Cardiac septum (tissue), 1 donor: ENCODE measurements at places on chromosomes 1 and 21. TPM values are rescaled to one million over a fixed set of nuclear protein-coding genes. Genes with fewer than 3 reads are reported as not detected.
A peak's percentile ranks its signal among the peaks of the same experiment; 100 is the strongest.

DNA sequence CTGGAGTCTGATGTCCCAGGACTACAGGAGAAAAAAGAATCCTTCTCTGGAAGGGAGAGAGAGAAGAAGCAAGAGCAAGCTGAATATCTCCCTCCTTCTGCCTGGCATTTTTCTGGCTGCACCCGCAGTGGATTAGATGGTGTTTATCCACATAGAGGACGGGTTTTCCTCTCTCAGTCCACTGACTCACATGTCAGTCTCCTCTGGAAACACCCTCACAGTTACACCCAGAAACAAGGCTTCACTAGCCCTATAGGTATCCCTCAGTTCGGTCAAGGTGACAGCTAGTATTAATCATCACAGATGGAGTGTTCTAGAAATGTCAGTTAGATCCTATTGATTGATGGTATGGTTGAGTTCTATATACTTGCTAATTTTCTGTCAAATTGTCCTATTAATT is 87.9 kb downstream of the RHOU start:
- no peak for DNase-seq

- DNase-seq: no peak
These were observed 201.0 kb downstream of the HS2ST1 start for GRCh38 chr1:87115317-87115890.

Gene GLIS1
- total RNA-seq: 0.30 TPM

Gene TNFRSF18
- total RNA-seq: 0.19 TPM

DNA sequence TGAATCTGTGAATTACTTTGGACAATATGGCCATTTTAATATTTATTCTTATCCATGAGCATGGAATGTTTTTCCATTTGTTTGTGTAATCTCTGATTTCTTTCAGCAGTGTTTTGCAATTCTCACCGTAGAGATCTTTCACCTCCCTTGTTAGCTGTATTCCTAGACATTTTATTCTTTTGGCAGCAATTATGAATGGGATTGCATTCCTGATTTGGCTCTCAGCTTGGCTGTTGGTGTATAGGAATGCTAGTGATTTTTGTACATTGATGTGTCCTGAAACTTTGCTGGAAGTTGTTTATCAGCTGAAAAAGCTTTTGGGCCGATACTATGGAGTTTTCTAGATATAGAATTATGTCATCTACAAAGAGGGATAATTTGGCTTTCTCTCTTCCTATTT is 44.2 kb upstream of the NEGR1 start:
- DNase-seq: no peak

DNA sequence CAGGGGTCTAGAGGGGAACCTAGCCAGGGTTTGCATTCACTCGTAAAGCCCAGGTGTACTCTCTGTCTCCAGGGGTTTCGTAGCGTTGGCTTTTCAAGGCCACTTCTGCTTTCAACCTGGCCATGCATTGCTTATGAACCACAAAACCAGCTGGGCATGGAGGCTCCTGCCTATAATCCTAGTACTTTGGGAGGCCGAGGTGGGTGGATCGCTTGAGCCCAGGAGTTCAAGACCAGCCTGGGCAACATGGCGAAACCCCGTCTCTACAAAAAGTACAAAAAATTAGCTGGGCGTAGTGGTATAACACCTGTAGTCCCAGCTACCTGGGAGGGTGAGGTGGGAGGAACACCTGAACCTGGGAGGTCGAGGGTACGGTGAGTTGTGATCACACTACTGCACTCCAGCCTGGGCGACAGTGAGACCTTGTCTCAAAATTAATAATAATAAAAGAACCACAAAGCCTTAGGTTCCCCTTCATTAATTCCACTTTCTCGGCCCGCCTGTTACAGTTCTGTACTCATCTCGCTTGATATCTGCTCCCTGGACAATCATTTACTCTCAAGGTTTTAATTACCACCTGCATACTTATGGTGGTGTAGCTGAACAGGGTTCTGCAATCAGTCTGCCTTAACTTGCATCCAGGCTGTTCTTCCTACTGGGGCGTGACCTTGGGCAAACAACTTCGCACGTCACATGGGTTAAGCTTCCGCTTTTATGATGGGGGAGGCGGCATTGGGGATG is 6.1 kb downstream of the SLC16A4 start:
- DNase-seq: no peak

Gene OR2L2
- not detected for total RNA-seq

DNA sequence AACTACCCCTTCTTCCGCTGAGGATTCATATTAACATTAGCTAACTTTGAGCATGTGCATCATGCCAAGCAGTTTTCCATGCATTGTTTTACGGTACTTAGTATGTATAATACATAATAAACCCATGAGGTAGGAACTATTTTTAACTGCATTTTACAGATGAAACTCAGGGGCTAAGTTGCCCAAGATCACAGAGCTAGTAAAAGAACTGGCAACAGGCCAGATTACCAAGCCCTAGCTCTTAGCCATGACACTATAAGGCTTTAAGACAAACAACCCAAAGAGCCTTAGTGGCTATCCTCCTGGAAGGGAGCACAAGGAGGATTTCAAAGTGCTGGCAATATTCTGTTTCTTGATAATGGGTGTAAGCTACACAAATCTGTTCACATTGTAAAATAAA is 6.1 kb downstream of the AK2 start:
- DNase-seq: no peak

Gene LCE3B
- not detected for total RNA-seq

- no peak for DNase-seq
These were observed 10.7 kb downstream of the NEK7 start for GRCh38 chr1:198167436-198167934.

DNA sequence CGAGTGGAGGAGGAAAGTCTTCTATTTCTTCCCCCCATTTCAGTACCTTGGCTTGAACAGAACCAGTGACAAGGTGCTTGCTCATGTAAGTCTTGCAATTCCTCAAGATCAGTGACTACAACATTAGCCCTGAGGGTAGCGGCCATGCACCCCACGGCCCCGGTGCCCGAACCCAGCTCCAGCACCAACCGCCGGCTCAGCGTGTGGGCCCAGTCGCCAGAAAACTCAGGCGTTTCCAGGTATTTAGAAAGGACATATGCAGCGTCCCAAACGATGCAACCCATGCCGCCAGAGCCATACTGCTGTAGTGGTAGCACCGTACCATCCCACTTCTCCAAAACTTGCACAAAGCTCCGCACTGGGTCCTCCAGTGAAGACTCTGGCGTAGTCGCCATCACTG is 11.2 kb upstream of the MANEAL start:
- no peak for DNase-seq

Gene ICOSLG
- total RNA-seq: 1.5 TPM

- DNase-seq: peak; percentile 88
These were observed 126.2 kb downstream of the FGGY start for GRCh38 chr1:59422921-59423575.

DNA sequence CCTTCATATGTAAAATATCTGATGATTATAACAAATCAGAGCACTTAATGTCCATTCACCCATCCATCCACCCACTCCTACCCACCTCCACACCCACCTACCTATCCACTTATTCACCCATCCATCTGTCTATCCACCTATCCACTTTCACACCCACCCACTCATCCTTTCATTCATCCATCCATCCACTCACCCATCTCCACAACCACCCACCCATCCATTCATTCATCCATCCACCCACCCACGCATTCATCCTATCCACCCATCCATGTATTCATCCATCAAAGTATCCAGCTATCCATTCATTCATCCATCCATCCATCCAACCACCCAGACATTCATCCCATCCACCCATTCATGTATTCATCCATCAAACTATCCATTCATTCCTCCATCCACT is 466.1 kb downstream of the AJAP1 start:
- no peak for DNase-seq

- no peak for DNase-seq
These were observed 63.0 kb downstream of the KCNT2 start for GRCh38 chr1:196545222-196545621.

GRCh38 chr1:7262611-7263010 is 477.4 kb downstream of the CAMTA1 start:
- no peak for DNase-seq

Gene LRRC7
- 0.11 TPM for total RNA-seq

DNA sequence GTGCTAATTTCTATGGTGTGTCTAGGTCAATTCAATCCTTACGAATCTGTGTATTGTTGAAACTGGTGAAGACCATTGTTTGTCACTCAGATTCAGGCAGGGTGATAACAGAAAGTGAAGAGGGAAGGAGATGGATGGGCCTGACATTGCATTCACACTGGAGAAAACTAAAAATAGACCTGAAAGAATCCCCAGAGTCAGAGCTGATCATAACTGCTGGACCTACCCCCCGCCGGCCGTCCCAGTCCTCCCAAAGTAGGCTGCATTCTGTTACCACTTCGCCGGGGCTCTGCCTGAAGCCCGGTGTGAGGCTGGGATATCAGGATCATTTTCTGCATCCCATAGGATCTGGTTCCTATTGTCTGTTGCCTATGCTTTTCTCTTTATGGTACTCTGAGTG is 121.1 kb downstream of the NUF2 start:
- no peak for DNase-seq

DNA sequence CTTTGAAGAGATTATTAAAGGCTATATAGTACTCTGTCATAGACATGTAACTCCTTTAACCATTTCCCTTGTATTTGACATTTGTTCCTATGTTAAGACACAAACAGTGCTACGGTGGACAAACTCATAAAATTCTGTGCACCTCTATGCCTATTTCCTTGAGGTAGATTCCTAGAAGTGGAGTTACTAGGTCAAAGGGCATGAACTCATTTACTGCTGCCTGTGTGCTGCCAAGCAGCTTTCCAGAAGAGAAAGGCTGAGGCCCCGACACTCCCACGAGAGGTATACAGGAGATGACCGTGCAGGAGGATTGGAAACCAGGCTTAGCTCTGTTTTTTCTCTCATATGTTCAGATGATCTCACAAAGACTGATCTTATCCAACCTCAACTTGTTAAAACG is 34.4 kb upstream of the TENT5C start:
- DNase-seq: no peak

DNA sequence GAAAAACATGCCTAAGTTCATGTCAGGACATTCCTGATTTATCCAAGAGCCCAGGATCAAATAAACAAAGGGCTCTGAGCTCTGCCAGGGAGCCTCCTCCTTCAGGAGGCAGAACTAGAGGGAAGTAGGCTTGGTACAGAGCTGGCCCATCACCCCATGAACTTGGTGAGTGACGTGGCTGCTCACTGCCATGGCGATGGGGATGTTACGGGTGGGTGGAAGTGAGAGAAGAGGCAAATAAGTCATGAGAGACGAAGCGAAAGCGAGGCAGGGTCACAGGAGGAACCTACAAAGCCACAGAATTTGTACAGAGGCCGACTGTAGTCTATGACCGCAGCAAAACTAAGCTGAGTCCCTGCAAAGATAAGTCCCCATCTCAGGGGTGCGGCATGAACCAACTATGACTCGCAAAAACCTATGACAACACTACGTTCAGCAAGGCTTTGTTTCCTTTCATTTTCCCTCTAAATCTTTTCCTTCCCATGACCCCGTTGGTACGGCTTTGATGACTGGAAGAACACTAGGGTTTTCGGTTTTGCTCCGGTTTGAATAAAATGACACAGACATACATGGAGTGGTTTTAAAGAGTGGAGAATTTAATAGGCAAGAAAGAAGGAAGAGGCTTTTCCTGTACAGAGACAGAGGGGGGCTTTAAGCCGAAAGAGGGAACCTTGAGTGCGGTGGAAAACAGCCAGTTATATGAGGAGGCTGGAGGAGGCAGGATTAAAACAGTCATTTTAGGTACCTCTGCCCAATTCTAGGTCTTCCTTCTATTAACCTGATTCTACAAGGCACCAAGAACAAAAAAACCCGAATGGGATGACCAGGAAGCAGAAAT is 74.1 kb downstream of the CD46 start:
- DNase-seq: peak; percentile 91

GRCh38 chr1:10189659-10190058 is 20.7 kb upstream of the KIF1B start:
- DNase-seq: no peak

Gene HCRTR1
- not detected for total RNA-seq

Gene GBP6
- total RNA-seq: not detected

DNA sequence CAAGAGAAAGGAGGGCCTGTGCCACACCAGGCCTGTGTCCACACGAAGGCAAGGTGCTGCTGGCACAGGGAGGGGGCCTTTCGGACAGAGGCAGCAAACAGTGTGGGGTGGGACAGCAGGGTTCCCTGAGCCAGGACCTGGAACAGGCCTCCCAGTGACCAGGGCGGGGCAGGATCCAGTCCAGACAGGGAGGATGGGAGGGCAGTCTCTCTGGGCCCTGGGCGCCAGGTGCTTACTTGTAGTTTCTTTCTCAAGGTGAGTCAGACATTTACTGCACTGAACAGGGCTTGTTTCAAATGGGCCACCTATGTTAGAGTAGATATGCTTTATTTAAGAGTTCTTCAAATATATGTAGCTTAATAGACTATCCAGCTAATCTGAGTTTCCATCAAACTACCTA is 52.8 kb upstream of the STUM start:
- DNase-seq: no peak

- no peak for DNase-seq
These were observed 262.9 kb upstream of the SNX7 start for GRCh38 chr1:98398649-98399048.

DNA sequence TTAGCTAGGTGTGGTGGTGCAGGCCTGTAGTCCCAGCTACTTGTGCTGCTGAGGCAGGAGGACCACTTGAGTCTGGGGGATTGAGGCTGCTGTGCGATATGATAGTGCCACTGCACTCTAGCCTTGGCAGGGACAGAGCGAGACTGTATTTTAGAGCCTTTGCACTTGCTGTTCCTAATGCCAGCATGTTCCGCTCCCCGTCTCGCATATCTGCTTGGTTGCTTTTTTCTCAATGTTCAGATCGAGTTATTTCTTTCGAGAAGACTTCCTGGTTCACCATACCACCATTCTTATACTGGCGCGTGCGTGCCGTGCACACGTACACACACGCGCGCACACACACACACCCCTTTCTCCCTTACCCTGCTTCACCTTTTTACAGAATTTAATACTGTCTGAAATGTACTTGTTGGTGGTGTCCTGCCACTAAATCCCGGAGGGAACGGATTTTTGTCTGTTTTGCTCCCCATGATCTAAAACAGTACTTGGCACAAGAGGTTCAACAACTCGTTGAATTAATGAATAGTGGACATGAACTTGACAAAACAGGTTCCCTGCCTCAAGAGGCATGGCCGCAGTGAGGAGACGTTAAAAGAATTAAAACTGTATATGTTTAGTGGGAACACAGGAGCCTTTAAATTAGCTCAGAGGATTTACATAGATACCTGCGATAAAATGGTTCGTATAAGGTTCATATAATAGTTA is 1.1 kb upstream of the RPRD2 start:
- no peak for DNase-seq

Gene CFAP74
- not detected for total RNA-seq
